ENCODE measurements at places on chromosomes 7 and 10.

DNA sequence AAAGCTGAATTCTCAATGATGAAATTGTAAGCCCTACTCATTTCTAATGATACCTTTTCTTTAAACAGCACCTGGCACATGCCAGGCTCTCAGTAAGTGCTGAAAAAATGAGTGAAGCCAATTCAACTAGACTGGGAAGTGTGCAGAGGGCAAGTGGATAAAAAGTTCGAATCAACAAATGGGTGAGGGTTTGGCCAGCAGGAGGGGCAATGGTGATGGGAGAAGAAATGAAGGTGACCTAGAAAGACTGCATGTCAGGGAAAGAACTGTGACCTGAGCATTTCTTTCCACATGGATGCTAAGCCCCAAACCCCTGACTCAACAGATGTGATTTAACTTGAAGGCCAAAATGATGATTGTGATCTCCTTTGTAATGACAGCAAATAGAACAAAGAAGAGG is 54.6 kb downstream of the DKK1 start:
- DNase-seq: no peak

- DNase-seq: no peak
Measured at GRCh38 chr7:1919539-1920265, 249.6 kb downstream of the ELFN1 start.

GRCh38 chr10:65570143-65571010 is 1355.5 kb upstream of the LRRTM3 start:
- no peak for DNase-seq

DNA sequence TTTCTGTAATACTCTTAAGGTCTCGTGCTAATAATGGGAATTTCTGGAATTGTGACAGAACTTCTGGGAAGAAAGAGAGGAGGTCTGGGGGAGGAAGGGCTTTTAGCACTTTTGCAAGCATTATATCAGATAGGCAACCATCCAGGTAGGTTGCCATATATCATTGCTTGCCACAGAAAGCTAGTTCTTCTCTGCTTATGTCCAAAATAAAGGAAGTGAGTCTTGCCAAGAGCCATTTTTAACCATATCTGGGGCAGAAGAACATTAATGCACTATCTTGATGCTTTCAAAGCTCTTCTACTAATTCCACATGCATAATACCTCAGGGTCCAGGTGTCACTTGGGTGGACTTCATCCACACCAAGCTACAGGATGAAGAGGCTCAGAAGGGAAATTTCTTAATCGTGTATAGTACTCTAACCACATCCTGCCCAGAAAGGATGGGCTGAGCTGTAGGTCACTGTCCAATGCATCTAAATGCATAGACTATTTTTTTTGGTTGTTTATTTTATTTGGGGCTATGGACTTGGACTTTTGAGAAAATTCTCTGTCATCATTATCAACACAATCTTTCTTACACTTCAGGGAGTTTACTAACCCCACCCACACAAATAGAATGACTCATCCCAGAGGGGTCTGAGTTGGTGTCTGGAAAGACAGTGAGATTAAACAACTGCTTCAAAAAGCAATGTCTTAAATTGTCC is 68.9 kb upstream of the ADO start:
- no peak for DNase-seq

- DNase-seq: no peak
Measured at GRCh38 chr7:124773339-124773738, 7.7 kb upstream of the GPR37 start.

GRCh38 chr7:101804088-101804963 is 13.1 kb upstream of the CUX1 start:
- no peak for DNase-seq

- no peak for DNase-seq
Measured at GRCh38 chr10:4647109-4647785, 178.8 kb upstream of the AKR1E2 start.

DNA sequence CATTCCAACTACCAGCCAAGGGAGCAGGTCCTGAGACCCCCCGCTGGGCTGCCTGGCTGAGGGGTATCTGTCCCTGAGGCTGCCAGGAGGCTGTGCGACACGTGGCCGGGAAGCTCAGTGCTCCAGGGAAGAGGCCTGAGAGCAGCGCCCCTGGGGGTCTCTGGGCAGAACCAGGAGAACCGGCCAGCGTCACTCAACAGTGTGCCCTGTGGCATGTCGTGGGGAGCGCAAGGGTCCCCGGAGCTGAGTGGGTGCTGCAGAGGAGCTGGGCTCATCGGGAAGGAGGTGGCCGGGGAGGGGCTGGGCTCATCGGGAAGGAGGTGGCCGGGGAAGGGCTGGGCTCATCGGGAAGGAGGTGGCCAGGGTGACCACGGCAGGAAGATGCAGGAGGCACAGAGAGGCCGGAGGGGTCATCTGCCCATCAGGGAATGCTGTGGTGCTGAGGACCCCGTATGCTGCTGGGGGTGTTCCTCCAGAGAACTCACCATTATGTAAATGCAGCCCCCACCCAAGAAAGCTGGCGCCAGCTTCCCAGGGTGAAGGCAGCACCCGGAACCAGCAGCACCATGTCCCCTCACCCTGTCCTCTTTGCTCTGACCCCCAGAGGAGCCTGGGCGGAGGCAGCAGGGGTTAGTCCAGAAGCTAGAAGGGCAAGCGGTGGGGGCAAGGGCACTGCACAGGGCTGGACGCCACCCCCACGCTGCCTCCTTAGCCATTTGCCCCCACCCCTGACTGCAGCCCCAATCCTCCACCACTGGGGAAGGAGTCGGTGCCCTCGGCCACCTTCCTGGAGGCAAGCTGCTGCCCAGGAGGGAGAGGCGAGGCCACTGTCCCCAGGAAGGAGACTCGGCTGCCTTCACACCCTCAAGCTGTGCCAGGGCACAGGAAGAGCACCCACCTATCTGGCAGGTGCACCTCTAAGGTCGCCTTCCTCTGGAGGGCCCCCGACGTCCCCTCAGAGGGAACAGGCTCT is 33.3 kb downstream of the CALML3 start:
- DNase-seq: no peak

DNA sequence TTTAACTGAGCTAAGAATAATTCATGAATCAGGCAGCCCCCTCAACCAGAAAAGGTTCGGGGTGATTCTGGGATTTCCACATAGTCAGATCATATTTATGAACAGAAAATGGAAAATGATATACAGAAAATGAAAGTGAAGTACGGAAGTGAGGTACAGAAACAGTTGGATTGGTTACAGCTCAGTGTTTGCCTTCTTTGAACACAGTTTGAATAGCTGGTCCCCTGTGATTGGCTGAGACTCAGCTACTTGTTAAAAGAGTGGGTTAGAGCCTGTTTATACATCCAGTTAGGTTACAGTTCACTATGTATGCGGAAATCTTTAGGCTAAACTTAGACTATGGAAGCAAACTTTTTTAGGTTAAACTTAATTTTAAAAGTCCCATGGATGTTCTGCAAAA is 511.7 kb downstream of the PLXDC2 start:
- DNase-seq: no peak

- DNase-seq: no peak
Measured at GRCh38 chr10:90983914-90984549, 63.1 kb upstream of the ANKRD1 start.

DNA sequence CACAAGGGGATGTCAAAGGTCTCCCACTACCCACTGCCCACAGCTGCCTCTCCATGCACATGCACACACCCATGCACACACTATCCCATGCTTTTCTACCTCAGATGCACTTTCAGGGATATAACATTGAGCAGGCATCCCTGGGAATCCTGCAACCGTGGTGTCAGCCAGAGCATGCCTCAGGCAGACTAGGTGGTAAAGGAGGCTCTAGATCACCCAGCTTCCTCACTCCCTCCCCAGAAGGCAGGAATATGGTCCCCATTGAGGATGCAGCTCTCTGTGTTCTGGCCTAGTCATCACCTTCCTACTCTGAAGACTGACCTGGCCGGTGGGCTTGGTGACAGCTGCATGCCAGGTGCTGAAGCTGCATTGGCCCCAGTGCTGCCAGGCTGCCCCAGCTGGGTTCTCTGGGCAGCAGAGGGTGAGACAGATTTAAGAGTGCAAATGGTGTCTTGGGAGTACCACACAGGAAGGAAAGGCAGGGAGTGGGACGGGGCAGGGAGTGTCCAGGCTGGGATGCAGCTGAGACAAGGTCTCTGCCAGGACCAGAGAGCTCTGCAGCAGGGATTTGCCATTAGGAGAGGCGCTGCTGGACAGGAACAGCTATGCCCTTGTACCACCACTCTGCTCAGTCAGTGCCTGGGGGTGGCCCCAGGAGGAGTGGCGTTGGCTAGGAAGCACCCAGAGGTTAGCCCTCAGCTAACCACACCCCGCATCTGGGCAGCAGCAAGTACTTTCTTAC is 53.4 kb upstream of the GDF10 start:
- no peak for DNase-seq

DNA sequence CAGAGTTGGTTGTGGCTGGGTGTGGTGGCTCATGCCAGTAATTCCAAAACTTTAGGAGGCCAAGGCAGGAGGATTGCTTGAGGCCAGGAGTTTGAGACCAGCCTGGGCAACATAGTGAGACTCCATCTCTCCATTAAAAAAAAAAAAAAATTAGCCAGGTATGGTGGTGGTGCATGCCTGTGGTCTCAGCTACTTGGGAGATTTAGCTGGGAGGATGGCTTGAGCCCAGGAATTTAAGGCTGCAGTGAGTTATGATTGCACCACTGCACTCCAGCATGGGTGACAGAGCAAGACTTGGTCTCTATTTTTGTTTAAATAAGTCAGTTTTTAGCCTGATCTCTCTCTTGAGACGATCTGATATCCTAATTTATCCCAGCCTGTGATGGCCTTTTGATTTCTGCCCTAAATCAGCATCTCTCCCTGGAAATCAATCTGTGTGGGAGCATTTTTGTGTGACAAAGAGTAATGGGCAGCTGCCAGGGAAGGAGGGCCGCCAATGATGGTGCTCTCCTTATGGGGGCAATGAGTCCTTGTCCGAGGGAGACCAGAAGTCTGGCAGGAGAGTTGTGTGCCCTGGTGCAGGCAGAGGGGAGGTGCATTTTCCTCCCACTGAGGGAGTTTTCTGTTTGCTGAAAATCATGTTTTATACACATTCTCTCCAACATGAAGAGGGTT is 111.0 kb downstream of the NRP1 start:
- no peak for DNase-seq

GRCh38 chr7:111756687-111757178 is 194.4 kb upstream of the IMMP2L start:
- DNase-seq: no peak

DNA sequence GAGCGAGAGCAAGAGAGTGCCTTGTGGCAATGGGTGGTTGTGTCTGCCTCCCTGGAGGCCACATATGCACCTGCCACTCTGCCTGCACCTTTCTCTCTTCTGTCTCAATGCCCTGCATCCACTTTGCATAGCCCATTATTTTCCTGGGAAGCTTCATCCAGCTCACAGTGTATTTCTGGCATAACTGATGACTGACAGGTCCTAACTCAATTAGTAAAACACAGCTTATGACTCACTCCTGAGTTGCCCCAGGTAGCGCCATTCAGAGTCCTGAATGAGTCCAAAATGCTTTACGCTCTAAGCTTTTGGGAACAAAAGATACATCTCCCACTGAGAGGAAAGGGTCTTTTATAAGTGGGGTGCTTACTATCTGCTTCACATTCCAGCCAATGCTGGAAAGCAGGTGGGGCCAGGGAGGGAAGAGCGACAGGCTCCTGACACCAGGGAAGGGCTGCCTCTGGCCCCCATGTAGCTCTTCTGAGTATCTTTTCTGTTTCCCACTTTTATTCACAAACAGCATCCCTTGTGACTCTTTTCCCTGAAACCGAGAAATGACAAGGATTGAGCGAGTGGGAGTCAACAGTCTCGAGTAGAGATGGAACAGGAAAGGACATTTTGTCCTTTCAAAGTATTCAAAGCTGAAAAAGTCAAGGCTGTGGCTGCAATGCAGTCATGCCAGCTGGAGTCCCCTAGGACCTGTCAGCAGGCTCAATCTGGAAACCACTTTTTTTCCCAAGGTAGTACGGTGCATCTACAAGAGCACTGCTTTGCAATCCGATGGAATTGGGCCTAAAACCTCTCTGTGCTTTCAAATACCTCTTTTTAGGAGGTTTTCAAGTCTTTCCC is 479.3 kb upstream of the PODXL start:
- no peak for DNase-seq

DNA sequence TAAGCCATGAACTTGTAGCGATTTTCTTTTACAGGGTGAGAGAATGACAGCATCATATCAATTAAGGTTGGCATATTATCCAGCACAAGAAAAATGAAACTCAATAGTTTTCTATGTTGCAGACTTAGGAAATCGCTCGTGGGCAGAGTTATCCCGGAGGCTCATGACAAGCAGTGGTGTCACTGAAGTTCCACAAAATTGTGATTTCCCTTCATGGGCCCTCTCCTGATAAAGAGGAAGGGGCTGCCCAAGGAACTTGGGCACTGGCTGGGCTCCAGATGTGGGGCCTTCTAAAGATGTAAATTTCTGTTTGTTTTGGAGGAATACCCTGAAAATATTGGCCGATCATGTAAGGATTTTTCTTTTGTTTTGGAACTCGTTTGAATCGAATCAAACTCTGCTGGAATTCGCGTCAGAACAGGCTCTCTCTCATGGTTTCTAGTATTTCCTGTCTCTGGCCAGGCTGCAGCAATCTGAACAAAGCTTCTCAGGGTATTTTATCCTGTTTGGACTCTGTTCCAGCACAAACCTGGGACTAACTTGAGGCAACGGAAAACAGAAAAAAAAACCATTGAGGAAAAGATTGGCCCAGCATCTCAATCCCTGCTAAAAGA is 340.6 kb upstream of the NRP1 start:
- no peak for DNase-seq

- DNase-seq: no peak
Measured at GRCh38 chr10:88207121-88207546, 343.7 kb downstream of the PTEN start.

DNA sequence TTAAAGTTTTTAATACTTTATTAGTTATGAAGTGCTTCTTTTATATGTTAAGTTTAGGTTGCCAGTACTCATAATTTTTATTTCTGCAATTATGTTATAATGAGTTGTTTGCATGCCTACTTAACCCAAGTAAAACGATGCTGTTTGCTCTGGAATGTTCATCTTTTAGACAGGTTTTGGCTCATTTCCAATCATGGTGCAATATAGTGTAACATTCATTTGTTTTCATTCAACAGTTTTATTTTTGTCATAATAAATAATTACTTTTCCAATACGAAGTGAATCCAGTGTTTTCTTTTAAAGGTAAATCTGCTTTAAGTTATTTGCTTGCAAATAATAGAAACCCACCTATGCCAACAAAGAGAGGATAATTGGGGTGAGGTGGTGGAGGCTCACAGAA is 22.1 kb downstream of the ARL5B start:
- DNase-seq: no peak

DNA sequence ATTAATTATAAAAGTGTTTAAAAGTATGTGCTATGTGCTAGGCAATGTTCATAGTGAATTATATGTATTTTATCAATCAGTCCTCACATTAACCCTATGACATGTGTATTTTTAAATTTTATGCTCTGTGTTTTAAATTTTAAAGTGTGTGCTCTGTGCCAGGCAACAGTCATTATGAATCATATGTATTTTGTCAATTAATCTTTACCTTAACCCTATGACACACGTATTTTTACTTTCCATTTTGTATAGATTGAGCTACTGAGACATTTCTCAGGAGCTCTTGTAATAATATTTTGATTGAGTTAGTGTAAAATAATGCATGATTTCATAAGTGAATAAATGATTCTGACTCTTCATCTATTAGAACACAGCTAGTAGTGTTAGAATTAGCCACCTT is 117.8 kb downstream of the THSD7A start:
- no peak for DNase-seq

GRCh38 chr7:105786520-105787470 is 89.6 kb downstream of the ATXN7L1 start:
- no peak for DNase-seq
